ENCODE measurements at places on chromosomes 4 and X.
A peak's percentile ranks its signal among the peaks of the same experiment; 100 is the strongest.

DNA sequence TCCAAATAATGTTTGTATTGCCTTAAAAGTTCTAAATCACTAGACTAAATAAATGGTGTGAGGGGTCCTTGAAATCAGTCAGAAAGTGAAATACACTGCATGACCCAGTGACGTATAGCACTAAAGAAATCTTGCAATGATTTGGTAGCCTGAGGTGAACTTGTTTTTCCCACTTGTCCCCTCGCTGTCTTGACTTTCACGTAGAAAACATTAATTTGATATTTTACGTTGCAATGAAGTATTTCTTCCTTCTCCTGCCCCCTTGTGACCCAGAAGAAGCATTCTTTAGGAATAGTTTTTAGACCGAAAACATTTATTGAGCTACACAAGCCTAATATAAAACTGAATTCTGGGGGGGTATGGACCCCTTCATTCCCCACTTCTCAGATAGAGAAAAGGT is 3.7 kb downstream of the KLB start:
- DNase-seq = no peak

DNA sequence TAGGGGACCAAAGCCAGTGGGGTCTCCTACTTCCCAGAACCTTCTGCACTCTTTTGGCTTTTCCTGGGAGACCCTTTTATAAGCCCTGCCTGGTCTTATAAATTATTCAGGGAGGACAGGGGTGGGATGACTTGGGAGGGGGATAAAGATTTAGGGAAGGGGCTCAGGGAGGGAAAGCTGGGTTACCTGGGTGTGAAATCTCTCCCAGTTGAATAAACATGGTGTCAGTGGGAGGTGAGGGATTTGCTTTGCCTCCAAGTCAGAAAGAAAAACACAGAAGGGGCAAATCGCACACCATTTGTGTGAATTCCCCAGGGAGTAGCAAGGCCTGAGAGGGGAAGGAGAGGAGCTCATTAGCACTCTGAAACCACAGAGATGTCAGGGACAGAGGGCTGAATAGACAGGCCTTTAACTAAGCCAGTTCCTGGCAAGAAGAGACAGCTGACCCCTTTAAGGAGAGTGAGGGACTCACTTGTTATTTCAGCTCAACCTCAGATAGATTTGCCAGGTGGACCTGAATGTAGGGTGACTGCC is at the start of gene RIPPLY1:
Gene RIPPLY1 (minus strand): TSS at position 51 of the 534 bp plus-strand sequence. CDS start 54 bp downstream, outside the sequence.
- no peak for DNase-seq

DNA sequence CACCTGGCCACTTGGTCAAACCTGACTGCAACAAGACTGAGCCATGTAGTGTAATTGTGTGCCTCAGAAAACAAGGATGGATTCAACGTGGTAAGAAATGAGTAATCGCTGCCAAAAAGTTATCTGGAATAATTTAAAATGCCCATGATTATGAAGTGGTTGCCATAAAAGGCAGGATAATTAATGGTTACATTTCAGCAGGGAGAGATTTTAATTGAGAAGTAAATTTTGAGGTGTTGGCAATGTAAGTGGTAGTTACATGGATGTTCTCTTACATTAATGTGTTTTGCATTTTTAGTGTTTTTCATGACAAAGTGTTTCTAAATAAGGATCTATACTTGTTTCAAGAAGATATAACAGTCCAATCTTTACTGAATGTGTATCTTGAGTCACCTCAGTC is 15.7 kb downstream of the HAUS3 start:
- DNase-seq = no peak

- peak; percentile 67 for DNase-seq
Observed at GRCh38 chr4:153114771-153115321, 89.4 kb upstream of the TRIM2 start.

- DNase-seq = no peak
Observed at GRCh38 chr4:108209489-108209888, 40.8 kb upstream of the LEF1 start.

- DNase-seq = no peak
Observed at GRCh38 chrX:115595049-115595448, 34.1 kb downstream of the PLS3 start.

- no peak for DNase-seq
Observed at GRCh38 chr4:173490256-173490655, 39.8 kb downstream of the HAND2 start.

DNA sequence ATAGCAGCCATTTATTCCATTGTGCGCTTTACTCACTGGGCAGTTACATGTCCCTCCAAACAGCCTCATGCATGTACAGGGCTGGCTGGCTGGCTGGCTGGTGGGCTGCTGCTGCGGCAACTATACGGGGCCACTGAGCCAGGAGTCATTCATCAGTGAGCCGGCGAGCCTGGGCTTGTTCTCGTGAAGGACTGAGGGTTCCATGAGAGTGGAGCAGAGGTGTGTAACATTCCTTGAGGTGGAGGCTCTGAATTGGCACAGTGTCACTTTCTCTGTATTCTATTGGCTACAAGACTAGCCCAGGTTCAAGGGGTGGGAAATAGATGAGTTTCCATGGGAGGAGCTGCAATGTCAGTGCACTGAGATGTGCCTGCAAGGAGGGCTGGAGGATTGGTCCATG is 89.1 kb downstream of the ARHGAP10 start:
- DNase-seq = no peak

DNA sequence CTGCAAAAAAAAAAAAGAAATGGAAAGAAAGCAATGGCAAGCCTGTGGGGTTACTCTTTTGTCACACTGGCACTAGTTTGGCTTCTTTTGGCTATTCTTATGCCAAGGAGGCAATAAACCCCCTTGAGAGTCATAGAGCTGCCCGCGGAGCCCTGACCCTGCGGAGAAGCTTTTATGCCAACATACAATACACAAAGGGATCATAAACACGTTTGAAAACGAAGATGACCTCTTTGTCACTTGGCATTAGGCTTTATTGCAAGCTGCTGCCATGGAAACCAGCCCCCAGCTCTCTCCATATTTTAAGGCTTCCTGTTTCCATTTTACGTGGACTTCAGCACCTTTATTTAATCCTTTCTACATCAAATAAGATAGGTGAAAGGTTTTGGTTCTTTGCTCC is 7.6 kb downstream of the NEUROG2 start:
- no peak for DNase-seq

DNA sequence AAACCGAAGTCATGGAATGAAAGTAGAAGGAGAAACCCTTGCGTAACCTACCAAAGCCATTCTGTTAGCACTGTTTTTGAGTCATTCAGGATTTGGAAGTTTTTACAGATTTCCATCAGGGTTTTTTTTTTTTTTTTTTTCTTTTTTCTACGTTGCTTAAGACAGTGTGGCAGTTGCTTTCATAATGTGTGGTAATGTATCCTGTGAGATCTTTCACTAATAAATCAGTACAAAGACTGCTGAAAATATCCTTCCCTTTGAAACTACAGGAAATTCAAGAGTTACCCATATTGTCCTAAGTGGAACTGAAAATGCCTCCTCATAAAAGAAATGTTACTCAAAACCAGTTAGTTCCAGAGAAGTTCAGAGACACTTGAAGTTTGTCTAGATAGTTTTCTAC is 137.8 kb downstream of the RAPGEF2 start:
- no peak for DNase-seq

- DNase-seq = no peak
Observed at GRCh38 chrX:64977830-64978229, 1.6 kb upstream of the ZC4H2 start.

- no peak for DNase-seq
Observed at GRCh38 chr4:75673959-75674328, 733 bp upstream of the G3BP2 start.

- DNase-seq = no peak
Observed at GRCh38 chr4:114481856-114482255, 116.8 kb upstream of the UGT8 start.
